ELR (cell line): ENCODE measurements at places on chromosomes 12 and 14.

GRCh38 chr12:108657130-108657745, 23.5 kb upstream of the SELPLG start:
- DNase-seq: no peak

DNA sequence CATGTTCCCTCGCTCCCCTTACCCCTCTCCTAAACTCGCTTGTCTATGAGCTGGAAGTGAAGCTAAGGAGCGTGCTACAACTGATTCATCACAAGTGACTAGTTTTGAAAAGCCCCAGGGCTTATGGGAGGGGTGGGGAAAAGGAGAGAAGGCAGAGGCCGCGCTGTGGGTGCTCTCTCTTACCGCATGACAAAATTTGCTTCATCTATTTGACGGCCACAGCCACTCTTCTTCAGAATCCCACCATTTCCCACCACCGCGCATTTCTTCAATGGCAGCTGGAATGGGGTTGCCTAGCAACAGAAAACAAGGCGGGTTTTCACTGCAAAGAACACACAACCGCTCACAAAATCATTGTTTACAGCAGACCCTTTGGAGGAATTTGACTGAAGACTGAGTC, 79.4 kb downstream of the ST8SIA1 start:
- peak; percentile 73 for DNase-seq

- no peak for DNase-seq
These were observed 66.1 kb upstream of the GRIP1 start for GRCh38 chr12:66744956-66745383.

DNA sequence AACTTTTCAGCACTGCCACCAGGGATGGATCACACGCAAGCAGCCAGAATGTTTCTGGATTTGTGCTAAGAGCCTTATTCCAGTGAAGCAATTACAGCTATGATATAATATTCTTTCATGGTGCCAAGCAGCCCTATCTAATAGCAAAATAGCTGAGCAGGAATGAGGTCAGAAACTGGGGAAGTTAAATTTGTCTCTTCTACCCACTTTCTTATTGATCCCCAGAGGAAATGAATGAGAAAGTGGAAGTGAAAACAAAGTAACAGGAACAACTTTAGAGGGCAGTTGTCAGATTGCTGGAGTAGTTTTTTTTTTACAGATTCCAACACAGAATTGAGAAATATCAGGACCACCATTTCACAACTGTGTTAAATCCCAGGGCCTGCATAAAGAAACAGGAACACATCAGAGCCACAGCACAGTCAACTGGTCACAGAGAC, 44.8 kb downstream of the GCH1 start:
- DNase-seq: no peak

DNA sequence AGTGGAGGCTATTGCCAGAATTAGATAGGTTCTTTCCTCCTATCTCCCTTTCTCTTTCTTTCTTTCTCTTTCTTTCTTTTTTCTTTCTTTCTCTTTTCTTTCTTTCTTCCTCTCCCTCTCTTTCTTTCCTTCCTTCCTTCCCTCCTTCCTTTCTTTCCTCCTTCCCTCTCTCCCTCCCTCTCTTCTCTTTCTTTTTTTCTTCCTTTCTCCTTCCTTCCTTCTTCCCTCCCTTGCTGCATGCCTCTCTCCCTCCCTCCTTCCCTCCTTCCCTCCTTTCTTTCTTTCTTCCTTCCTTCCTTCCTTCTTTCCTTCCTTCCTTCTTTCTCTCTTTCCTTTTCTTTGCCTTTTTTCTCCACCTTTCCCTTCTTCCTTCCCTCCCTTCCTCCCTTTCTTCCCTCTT, 16.4 kb upstream of the MDGA2 start:
- DNase-seq: no peak

GRCh38 chr12:9340422-9341259, 132.4 kb upstream of the PZP start:
- DNase-seq: peak; percentile 88
